ENCODE measurements at places on chromosomes 16 and 17. TPM values are rescaled to one million over a fixed set of nuclear protein-coding genes. Genes with fewer than 3 reads are reported as not detected.

- H3K27me3 ChIP-seq, result peaks cover 33% of the 10 kb centered on the region
- H3K27ac ChIP-seq, result no peak overlapping the region
- no peaks in the 10 kb centered on the region for H3K4me1 ChIP-seq
- DNase-seq, result no peak
Observed at GRCh38 chr17:19753051-19753509, 5.0 kb upstream of the ALDH3A1 start.

DNA sequence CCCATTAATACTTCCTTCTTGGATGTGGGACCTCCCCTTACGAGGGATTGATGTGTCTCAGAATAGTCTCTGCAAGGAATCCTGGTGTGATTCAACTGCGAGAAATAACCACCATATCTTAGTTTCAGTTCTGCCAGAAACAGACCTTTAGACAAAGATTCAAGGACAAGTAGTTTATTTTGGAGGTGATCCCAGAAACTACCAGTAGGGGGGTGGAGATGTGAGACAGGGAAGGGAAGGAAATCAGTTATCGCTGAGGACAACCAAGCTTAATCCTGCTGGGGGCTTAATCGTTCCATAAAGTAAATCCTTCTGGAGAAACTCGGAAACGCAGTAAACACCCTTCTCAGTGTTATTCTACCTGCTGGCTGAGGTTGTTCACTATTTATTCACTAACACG is 5.0 kb upstream of the SDR42E1 start:
- peaks cover 5% of the 10 kb centered on the region for H3K4me1 ChIP-seq
- H3K27ac ChIP-seq, result no peak overlapping the region
- peaks cover 46% of the 10 kb centered on the region for H3K27me3 ChIP-seq

Gene GFAP
- not detected for total RNA-seq

Gene OR1F1
- total RNA-seq, result not detected

Gene MRPL10
- 38.2 TPM for total RNA-seq

Gene GP1BA
- not detected for total RNA-seq

Gene ARHGDIG
- total RNA-seq, result not detected
